ENCODE measurements at places on chromosomes 3 and 15. TPM values are rescaled to one million over a fixed set of nuclear protein-coding genes. Genes with fewer than 3 reads are reported as not detected.

The HGD gene
- total RNA-seq: not detected

The PRSS50 gene
- not detected for total RNA-seq

The LRRIQ4 gene
- not detected for total RNA-seq

The CHMP2B gene
- 34.2 TPM for total RNA-seq

The SENP2 gene
- total RNA-seq: 24.2 TPM

The TRPM1 gene
- not detected for total RNA-seq

The ZNF80 gene
- not detected for total RNA-seq

The ACAD9 gene
- total RNA-seq: 34.7 TPM

The PCOLCE2 gene
- total RNA-seq: 0.36 TPM

The CDV3 gene
- 104 TPM for total RNA-seq

The MYL3 gene
- 0.36 TPM for total RNA-seq

The ALS2CL gene
- total RNA-seq: 55.7 TPM

All from esophagus mucosa (tissue), 1 donor.